ENCODE measurements at places on chromosomes 5 and 9.

DNA sequence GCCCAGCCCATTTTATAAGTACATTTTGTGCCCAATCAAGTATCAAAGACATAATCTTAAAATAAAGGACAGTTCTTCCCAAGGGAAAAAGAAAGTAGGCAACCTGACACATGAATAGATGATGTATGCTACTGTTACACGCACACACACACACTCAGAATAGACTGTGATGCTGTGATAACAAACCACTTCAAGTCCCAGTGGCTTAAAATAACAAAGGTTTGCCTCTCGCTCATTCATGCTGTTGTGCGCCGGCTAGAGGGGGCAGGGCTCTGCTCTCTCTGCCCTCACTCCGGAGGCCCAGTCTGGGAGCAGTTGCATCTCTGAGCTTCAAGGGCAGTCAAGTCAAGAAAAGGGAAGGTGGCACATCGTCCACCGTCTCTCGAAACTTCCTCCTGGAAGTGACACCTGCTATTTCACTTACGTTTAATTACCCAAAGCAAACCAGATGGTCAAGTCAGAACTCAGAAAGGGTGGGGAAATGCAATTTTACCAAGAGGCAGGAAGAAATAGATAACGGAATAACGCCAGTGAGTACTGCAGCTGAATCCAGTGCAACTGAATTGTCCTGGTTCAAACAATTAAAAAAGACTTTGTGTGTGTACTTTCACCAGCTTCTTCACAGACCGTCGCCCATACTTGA, 43.3 kb downstream of the ANKRD33B start:
- DNase-seq, result no peak

DNA sequence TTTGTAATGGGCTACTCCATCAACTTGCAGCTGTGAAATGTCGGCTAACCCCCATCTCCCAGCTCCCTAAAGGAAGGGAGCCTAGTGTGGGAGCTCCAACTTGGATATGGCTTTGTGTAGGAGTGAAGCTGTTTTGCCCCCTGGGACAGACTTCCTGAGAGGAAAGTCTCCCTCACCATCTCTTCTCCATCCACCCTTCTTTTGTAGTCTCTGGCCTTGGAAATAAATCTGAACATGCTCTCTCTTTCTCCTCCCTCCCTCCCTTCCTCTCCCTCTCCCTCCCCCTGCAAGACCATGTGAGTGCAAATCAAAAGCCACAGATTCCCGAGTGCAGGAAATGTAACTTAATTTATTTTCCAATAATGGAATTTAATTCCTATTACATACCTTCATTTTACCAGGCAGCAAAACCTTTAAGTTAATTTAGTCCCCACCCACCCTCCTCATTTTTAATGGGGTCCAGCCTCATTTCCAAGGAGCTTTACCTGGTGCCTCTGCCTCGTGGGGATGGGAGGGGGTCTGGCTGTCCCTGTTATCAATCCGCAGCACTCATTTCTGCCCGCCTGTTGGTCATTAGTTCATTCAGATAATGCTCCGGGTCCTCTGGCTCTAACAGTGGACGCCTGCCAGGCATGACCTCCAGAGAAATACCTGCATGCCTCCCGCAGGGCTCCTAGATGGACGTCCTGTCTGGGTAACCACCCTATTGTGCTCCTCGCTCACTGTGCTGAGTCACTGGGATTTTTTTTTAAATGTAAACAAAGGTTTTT, 122.9 kb upstream of the TAF11L2 start:
- DNase-seq, result no peak

DNA sequence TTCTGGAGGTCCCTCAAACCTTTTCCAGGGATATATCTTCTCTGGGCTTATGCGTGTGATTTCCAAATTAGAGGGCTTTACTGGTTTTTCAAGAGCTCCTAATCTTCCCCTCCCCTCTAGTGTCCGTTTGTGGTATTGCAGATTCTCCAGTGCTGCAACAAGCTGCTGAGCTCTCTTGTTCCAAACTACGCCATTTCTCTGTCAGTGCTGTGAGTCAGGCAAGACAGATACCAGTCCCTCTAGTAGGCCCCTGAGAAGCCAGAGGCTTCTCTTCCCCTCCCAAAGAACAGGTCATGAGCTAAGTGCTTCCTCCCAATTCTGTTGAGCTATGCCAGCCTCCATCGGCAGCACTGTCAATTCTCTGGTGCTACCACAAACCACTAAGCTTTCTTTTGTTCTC, 149.5 kb downstream of the FANCC start:
- peak; percentile 30 for DNase-seq

DNA sequence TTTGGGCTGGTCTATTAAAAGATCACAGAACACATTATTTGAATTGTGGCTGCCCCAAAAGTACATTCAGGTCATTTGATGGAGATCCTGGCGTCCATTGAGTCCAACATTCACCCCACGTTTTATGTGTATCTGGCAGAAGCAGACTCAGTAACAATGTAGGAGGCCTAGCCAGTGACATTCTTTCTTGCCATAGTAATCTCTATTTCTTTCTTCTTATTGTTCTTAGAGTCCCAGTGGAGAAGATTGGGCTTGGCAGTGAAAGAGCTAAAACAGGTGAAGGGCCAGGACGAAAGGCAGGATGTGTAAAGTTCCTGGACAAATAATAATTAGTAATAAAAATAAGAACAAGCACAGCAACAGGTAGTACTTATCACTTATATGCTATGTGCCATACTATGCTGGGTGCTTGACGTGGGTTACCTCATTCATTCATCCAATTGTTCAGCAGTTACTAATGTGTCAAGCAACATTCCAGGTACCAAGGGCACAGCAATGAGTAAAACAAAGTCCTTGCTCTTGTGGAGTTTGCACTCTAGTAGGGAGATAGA, 12.6 kb upstream of the ANKH start:
- no peak for DNase-seq

DNA sequence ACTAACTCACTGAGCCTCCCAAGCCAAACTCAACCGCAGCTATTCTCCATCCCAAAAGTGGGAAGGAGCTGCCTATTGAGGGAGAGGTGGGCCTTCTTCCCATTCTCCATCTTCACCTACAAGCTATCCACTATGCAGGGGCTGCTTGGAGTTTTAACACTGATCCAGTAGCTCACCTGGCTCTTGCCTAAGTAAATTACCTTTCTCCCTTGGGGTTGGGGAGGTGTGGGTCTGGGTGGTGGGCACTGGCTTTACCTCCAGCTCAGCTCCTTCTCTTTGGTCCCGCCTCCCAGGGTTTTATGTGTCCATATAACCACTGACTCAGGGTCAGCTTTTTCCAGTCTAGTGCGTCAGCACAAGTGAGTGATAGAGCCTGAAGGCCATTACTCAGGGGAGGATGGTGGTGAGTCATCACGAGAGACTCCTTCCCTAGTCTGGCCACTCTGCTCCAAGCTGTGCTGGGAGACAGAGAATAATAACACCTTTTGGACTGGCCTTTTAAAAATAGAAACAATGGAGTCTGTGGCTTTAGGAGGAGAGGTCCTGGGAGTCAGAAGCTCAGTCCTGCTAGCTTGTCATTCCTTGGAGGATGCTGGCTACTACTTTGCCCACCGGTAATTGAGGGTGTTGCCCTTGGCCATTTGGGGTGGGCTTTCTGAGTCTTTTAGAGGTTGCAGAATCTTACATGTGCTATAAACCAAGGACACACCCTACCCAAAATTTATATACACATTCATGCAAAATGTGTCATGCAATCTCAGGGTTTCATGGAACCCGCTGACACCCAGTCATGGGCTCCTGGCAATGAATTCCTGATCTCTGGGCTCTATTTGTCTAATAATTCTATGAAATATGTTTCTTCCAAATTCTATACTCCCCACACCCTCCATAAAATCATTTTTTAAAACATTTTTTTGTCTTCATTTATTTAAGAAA, 35.6 kb upstream of the ATP6V1G1 start:
- peak; percentile 9 for DNase-seq

DNA sequence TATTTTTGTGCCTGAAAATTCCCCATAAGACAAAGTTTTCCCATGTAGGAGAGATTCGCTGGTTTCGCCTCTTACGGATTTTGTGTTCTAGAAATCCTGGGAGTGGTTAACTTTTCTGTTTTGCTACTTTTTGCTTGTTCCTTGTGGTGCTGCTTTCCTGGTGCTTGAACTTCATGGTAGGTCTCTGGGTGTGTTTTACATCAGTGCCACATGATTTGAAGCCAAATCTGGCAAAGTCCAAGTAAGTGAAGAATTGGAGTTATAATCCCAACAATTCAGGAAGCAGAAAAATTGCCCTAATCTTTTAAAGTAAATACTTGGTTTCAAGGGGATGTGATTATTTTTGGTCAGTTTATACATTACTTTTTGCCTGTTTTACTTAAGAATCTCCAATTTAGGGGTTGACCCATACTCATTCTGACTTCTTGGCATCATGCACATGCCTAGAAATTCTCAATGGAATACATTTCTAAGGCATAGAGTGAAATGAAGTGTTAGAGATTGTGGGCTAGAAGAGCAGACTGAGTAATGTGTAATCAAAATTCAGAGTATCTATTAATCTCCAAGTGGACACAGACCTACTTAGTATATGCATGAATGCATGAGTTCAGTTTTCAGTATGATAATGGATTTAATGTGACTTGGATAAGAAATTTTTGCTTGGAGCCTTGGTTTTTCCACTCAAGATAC, 189.7 kb downstream of the CSNK1G3 start:
- DNase-seq, result no peak

GRCh38 chr5:96968074-96968473, 32.2 kb downstream of the LNPEP start:
- DNase-seq, result no peak

DNA sequence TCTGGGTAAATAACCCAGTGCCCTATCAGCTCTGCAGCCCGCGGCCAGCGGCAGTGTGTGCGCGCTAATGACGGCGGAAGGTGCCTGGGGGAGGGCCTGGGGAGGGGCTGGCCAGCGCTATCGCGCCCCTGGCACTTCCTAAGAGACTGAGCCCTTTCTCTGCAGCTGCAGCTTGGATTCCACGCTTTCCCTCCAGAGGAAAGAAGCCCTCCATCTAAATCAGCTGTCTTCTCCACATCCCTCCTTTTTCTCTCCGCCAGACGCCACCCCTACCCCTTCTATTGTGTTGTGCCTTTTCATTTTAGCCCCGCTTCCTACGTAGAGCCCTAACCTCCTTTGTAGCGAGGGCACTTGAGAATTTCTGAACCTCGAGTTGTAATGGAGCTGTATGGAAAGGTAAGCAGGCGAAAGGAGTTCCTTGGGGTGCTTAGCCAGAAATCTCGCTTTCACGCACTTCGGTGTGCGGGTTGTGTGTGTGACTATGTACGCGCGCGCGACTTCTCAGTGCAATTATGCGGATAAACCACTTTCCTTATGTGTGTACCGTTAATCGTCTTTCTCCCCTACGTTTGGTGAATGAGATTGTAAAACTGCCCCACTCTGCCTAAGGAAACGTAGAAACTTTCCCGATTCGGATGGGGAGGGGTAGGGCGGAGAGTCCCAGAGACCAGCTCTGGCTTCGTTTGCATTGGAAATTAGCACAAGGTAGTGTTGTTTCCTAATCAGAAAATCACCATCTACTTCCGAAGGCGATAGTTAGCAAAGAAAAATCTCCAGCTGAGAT, 664 bp upstream of the RAB3C start:
- DNase-seq, result peak; percentile 53

DNA sequence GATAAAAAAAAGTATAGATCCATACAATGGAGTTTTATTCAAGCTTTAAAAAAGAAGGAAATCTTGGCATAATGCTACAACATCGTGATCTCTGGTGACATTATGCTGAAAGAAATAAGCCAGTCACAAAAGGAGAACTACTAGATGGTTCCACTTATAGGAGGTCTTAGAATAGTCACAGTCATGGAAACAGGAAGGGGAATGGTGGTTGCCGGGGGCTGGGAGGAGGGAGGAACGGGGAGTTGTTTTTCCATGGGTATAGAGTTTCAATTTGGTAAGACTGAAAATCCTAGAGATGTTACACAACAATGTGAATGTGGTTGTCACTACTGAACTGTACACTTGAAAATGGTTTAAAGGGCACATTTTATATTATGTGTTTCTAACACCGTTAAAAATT, 94.5 kb downstream of the CFAP90 start:
- DNase-seq, result no peak

- DNase-seq, result no peak
Observed at GRCh38 chr9:121292801-121293241, 24.9 kb downstream of the GSN start.

DNA sequence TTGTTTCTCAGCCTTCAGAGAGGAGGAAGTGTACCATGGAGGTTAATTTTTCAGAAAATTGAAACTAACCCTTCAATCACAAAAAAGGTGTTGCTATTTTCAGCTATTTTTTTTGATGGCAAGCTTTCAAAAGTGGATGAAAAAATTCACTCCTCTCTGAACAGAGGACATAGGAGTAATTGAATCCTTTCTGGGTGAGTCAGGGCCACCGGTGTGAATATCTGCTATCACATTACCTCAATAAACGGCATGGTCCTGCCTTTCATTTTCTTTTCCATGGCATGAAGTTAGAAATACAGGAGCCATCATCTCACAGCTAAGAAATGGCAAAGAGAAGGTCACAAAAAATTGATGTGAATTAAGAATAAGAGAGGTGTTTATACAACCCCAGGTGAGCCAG, 90.2 kb upstream of the CCDC112 start:
- no peak for DNase-seq

- no peak for DNase-seq
Observed at GRCh38 chr9:126667190-126668055, 53.7 kb downstream of the LMX1B start.

- DNase-seq, result no peak
Observed at GRCh38 chr5:34011536-34011935, 3.7 kb upstream of the AMACR start.

DNA sequence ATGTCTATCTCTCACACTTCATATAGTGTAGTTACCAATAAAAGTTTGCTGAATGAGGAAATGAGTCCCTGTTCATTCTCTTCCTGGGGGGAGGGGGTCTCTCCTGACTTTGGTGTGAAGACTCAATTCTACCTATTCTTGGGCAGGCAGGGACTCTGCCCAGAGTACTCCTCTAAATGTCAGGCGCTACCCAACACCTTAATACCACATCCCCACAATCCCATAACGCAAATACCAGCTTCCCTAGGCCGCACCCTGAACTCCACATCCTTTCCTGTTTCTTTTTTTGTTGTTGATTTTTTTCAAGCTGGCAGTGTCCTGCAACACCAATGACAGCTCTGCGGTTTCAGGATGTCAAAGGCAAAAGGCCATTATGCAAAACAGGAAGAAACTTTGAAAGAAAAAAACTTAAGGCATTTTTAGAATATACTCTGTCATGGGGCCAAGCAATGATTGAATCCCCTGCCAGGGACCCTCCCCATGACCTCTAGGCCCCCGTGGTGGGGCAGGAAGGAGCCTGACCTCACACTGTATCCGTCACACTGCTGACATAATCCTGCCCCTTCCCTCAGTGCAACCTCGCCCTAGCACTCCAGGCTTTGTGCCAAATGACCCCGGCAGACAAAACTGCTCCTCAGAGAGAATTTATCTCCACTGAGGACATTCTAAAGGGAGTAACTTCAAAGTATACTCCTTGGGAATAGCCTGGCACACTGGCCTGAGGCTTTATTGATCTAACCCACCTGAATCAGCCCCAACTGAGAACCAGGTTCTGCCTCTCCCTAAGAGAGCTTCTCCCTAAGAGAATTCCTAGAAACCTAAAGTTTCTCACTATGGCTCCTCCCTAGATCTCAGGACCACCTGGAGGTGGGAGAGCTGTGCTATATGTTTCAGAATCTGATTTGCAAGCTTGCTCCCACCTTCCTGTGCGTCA, 8.0 kb downstream of the B4GALT1 start:
- DNase-seq, result no peak

- DNase-seq, result no peak
Observed at GRCh38 chr9:69019808-69020207, 5.9 kb upstream of the PRKACG start.
